Epithelial cell of proximal tubule (primary cell): ENCODE measurements at places on chromosomes 12 and 14. TPM values are rescaled to one million over a fixed set of nuclear protein-coding genes. Genes with fewer than 3 reads are reported as not detected.

DNA sequence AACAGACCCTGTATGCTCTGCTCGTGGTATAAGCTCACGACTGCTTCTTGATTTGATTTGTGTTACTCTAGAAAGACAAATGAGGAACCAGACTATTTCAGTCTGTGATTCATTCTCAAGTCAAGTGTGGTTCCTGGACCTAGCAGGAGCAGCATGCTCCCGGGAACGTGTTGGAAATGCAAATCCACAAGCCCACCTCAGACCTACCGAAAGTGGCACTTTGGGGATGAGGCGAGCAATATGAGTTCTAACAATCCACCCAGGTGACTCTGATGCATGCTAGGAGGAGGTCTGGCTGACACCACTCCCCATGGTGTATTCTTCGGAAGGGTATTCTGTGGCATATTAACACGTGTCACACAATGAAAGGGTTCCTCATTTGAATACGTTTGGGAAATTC lies 59.5 kb upstream of the TMX1 start:
- DNase-seq = no peak

DNA sequence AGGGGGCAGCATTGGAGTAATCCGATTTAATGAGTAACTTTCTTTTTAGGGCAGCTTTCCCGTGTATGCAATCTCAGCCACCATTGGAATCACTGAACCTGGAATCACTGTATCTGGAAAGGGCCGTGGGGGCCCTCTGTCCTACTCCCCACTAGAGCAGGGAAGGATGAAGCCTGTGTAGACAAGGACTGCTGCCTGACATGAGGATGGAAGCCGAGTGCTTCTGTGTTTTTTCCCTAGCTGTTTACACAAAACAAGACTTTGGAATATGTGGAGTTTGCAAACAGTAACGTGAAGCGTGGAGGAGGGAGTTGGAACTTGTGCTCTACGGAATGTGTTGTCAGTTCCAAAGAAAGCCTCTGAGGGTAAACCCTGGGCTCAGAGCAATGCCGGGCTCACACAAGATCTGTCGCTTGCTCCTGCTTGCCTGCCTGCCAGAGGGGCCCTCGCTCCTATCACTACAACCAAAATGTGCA lies 32.4 kb upstream of the HDAC7 start:
- DNase-seq = no peak

GRCh38 chr12:65891987-65892481 lies 67.8 kb downstream of the HMGA2 start:
- peak; percentile 88 for DNase-seq

DNA sequence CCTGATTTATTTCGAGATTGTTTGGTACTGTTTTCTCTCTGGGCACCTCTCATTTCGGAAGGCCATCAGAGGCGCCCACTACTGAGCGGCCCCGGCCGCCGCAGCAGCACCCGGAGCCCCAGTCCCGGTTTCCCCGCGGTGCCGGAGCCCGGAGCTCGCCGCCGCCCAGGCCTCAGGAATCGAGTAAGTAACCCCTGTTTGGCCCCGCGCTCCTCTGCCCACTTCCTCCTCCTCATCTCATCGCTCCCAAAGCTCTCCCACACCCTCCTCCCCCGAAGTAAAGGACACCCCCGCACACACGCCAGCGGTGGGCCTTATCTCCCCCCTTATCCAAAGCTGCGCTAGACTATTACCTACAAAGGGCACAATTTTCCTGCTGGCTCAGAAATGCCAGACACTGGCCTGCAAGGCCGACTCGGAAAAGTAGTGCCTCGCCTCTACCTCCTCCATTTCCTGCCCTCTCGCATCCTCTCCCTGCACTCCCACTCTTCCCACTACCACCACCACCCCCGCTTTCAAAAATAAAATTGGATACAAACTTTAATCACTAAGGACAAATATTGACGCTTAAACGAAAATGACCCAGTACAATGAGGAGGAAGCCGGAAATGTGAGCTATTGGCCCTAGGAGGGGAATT lies 637 bp upstream of the FOXG1 start:
- no peak for DNase-seq

DNA sequence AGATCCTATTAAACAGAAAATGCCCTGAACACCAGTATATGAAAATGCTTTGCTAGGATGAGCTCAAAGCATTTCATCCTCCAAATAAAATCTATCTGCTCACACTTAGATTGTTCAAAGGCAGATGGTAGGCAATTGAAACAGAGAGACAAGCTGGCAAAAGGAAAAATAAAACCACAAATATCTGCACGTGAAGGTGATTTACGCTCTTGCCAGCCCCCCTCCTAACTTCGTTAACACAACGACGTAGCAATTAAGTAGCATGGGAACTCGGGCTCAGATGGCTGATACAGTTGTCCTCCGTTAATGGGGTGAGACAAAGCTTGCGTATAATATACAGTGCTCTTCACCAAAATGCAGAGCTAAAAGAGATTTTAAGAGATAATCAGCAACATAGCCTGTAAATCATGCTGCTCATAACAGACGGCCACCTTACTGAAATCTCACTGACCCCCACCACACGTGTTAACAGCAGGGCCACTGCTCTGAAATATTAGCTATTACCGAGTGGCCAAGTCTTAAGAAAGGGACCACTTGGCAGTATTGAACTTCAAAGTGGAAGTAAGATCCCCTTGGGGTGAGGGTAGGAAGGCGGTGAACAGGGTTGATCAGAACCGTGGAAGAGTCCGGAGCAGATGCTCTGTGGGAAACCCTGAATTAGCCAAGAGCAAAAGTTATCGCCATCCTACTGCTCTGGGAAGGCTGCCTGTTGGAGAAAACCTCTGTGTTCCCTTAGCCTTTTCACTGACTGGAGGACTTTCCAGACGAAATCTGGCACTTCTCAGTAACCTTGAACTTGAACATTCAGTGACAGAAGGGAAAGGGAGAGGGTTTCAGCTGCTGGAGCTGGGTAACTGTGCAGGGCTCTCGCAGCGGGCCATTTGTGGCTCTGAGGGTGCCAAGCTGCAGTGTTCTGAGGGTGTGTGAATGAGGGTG lies 23.1 kb downstream of the ETV6 start:
- no peak for DNase-seq

- DNase-seq = no peak
These were observed 5.3 kb downstream of the BHLHE41 start for GRCh38 chr12:26119391-26119989.

DNA sequence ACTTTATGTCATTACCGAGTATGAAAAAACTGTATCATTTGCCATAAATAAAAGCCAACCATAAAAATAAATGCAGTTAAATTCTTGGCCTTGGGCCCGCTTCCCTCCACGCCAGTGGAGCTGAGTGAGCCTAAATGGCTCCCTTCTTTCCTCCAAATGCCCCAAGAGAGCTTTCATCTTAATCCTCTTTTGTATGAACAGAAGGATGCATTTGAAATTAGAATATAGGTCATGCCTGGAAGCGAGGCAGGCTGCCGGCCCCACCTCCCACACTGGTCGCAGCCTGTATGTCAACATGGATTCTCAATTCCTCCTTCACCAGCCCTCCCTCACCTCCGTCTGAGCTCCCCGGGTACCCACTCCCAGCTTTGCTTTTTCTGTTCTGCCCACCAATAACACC lies 245.7 kb downstream of the SLC15A4 start:
- no peak for DNase-seq

OTOGL gene
- not detected in 2 replicates for total RNA-seq

RTN1 gene
- total RNA-seq = 0.35 and 0.51 TPM in 2 replicates

PRB2 gene
- not detected in 2 replicates for total RNA-seq

CELA1 gene
- not detected in 2 replicates for total RNA-seq
